ENCODE measurements at places on chromosomes 7 and 10.

GRCh38 chr7:80821771-80822319, 97.0 kb downstream of the SEMA3C start:
- no peak for DNase-seq

- DNase-seq: no peak
Observed at GRCh38 chr7:155674556-155674955, 30.1 kb downstream of the RBM33 start.

DNA sequence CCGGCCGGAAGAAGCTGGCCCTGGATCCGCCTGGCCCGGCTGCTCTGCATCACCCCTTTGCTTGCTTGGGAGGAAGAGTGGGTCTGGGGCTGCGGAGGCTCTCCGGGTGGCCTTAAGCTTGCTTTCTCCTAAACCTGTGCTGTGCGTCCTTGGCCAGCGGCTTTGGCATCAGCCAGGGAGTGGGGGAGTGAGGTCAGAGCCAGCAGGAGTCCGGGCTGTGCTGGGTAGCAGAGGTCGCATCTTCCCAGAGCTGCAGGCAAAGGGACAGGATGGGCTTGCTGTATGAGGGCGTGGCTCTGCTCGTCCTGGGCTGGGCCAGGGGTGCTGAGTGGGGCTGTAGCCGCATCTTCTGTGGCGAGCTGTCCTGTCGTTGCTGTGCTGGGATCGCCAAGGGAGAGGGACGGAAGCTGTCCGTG, 21.1 kb downstream of the BNIP3 start:
- DNase-seq: no peak

- DNase-seq: no peak
Observed at GRCh38 chr7:132899833-132900232, 182.1 kb downstream of the CHCHD3 start.

DNA sequence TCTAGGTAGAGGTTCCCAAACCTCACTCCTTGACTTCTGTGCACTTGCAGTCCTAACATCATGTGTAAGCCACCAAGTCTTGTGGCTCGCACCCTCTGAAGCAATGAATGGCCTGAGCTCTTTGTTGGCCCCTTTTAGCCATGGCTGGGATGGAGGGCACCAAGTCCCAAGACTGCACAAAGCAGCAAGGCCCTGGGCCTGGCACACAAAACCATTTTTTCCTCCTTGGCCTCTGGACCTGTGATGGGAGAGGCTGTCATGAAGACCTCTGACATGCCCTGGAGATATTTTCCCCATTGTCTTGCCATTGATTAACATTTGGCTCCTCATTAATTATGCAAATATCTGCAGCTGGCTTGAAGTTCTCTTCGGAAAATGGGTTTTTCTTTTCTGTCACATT, 60.3 kb upstream of the MALRD1 start:
- no peak for DNase-seq

GRCh38 chr10:32073659-32074058, 17.4 kb upstream of the KIF5B start:
- no peak for DNase-seq

- no peak for DNase-seq
Observed at GRCh38 chr10:49534670-49535381, 4.1 kb downstream of the ERCC6 start.

GRCh38 chr10:68110027-68110426, 739 bp downstream of the MYPN start:
- DNase-seq: no peak

DNA sequence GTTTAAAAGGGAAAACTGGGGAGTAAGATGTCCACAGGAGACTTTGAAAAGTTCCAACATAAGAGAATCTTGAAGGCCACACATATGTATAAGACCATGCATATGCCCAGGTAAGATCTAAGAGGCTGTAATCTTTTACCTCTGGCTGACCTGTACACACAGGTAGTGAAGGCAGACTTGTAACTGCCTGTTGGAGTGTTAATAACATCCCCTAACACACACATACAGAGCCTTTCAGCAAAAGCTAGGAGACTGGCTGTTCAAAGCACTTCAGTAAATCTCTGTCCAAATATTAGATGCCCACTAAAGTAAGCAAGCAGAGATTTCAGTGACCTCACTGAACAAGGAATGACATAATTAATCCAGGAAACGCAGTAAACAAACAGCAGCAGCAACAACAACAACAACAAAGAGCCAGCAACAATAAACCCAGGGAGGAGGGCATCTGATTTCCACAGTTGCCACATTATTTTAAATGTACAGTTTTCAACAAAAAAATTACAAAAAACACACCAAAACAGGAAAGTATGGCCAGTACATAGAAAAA, 15.0 kb downstream of the CYP51A1 start:
- DNase-seq: no peak

GRCh38 chr7:142770661-142771352, at the start of gene PRSS2:
Gene PRSS2 (plus strand): TSS chr7:142770970. CDS start chr7:142770983, 13 bp downstream.
- DNase-seq: no peak

- DNase-seq: no peak
Observed at GRCh38 chr7:142323706-142324105, 65.8 kb upstream of the PRSS58 start.

DNA sequence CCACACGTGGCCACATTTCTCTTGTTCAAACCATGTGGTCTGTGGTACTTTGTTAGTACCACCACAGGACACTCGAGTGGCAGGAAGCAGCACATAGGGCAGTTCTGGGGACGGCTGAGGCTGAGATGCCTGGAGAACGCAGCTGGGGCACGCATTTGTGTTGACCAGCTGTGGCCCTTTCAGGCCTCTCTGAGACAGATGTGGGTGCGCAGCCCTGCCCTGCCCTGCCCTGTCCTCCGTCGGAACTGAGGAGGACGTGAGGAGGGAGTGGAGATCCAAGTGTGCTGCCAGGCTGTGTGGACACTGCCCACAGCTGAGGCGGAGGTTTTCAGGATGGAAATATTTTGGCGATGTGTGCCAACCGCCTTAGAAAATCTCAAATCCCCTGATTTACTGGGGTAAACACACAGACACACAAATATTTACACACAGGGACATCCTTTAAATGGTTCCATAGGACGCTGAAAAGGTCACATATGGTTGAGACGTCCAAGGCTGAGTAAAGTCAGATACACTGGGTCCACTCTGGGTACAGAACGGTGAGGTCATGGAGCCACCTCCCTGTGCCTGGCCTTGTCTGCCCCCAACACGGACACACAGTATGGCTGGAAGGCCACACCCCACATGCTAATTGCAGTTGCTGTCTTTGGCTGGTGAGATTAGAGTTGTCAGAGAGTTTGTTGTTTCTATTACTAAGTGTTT, 14.8 kb downstream of the BHLHA15 start:
- no peak for DNase-seq

DNA sequence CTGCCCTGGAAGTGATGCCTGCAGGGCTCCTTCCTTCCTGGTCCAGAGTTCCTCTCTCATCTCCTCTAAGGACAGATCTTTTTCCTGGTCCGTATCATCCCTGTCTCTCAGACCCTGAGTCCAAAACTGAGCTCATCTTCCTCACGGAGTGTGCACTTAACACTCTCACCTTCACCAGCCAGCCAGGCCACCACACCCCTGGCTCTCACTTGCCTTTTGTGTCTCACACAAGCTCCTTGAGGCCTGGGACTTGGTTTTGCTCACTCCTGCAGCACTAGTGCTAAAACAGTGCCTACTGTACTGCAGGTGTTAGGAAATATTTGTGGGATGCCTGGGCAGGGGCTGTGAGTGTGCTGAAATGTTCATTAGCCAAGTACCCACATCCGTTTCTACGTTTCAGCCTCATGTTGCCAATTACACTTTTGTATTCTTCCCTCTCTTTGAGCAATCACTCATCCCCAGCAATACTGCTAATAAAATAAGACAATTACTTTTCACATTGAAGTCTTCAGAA, 21.4 kb upstream of the PARP12 start:
- DNase-seq: no peak

- no peak for DNase-seq
Observed at GRCh38 chr10:59033622-59034021, 142.8 kb upstream of the PHYHIPL start.

DNA sequence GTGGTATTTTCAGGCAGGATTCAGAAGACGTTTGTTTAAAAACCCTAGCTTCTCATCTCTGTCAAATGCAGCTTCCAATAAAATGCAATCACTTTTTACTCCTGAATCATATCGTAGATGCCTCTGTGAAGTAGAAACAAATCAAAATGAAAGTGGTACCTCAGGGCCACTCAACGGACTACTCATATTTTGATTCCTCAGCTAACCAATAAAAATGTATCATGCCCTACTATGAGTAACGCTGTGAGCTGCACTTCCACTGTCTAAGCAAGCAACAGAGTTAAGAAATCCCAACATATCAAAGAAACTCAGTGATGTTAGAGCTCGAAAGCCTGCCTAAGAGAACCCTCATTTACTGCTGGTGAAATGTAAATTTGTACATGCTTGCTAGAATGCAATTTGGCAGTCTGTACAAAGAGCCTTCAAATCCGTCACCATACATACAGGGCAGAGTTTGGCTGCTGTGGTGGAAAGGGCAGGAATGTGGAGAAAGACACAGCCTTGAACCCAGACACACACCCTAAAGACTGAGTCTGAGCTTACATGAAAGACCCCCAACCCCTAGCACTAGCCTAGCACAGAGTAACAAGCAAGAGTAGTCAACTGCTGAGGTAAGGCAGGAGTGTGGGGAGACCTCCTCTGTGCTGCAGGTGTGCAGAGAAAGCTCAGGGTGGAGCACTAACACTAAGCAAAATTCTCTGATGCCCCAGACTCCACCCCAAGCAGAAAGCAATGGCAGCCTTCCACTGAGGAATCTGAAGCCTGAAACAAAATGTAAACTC, 151.5 kb downstream of the ANK3 start:
- no peak for DNase-seq

GRCh38 chr7:70193514-70193913, 595.2 kb downstream of the AUTS2 start:
- no peak for DNase-seq

DNA sequence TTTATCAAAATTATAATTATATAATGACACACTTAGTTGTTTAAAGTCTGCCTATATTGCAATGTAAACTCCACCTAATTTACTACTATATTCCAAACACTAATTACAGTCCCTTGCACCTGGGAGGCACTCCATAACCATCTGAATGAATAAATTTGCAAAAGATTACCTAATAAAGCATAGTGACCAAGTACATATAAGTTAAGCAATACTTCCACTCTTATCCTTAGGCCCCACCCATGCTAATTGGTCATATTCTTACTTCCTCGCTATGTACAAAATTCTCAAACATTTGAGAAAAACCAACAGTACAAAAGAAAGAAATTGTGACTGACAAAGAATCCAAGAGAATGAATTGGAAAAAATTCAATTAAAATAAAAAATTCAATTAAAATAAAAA, 65.3 kb downstream of the ZFAND4 start:
- DNase-seq: no peak

DNA sequence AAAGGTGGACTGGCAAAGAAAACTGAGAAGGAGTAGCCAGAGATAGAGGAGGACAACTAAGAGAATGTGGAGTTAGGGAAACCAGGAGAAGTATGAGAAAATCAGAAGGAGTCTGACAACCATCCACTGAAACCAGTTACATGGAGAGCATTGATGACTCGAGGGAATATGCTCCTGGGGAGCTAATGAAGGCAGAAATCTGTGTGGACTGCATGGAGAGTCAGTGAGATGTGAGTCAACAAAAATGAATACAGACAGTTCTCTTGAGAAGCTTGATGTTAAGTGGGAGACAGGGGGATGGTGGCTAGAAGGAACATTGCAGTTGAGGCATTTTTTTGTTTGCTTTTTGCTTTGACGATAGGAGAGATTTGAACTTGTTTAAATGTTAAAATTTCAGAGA, 34.3 kb upstream of the ZNF32 start:
- DNase-seq: no peak

- no peak for DNase-seq
Observed at GRCh38 chr10:480928-481552, 208.4 kb downstream of the DIP2C start.

- DNase-seq: no peak
Observed at GRCh38 chr10:57952741-57953140, 315.0 kb downstream of the IPMK start.

DNA sequence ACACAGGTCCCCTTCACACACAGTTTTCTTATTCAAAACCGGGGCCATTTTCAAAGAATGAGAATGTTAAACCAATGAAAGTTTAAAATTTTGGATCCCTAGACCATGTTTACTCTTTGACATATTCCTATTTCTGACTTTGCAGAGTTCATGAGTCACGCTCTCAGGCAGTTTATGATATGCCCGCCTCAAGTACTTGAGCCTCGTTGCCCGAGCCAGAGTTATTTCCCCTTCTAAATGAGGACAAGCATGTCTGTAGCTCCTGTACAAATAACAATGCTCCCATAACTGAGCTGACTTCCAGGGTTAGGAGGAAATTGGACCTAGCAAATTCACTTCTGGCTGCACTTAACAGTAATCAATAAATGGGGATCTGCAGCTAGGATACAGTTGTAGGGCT, 87.9 kb upstream of the PDE1C start:
- no peak for DNase-seq

DNA sequence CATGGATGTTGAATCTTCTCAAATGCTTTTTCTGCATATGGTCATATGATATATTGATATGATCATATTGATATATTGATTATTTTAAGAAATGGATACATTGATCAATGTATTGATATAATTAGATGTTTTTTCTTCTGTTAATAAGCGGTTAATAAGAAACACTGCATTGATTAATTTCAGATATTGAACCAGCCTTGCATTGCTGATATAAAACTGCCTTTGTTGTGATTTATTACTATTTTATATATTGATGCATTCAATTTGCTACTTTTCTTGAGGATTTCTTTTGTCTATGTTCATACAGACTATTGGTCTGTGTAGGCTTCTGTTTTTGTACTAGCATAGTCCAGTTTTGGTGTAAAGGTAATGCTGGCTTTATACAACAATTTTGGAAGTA, 79.7 kb upstream of the ELN start:
- no peak for DNase-seq

- DNase-seq: no peak
Observed at GRCh38 chr7:38274486-38274885, 1.1 kb upstream of the TARP start.

DNA sequence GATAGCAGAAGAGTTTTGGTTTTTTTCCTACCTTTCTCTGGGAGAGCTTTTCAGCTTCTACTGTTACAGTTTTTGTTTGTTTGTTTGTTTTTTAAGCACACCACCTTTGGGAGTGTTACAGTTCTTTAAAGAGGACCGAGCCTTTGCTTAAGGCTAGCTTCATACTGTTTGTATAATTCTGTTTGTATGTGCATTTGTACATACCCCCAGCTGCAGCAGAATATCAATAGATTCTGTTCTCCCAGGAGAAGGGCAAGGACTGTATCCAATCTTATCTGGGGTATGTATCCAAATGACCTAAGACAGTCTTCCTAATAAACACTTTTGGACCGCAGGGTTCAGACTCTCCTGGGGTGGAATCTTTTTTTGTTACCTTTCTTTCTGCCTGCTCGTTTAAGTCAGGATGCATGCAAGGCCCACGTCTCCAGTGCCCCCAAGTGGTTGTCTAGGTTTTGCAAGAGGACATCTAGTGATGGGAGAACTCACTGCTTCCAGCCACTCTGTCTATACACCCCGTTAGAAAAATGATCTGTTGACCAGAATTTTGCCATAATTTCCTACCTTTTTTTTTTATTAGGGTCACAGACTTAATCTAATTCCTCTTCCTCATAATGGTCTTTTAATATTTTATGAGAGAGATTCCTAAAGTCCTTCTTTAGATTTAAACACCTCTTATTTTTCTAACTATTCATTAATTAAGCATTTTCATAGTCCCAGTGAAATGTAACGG, 23.9 kb downstream of the NRF1 start:
- DNase-seq: no peak

GRCh38 chr10:46091080-46091827, 45.2 kb upstream of the MSMB start:
- no peak for DNase-seq

Data from cortex of kidney (tissue), 1 donor.